Activated CD4-positive, alpha-beta T cell treated with anti-CD3 and anti-CD28 coated beads, Interleukin-2, amount 50 U/mL, for 48 hours (primary cell): ENCODE measurements at places on chromosomes 3 and 15.

DNA sequence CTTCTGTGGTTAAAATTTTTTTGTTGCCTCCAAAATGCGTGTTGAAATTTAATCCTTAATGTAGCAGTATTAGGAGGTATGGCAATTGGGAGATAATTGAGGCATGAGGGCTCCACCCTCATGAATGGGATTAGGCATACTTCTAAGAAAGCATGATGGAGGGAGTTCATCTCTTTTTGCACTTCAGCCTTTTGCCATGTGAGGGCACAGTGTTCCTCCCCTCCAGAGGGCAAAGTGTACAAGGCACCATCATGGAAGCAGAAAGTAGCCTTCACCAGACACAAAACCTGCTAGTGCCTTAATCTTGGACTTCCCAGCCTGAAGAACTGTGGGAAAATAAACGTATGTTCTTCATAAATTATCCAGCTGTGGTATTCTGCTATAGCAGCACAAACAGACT lies 429.5 kb downstream of the ZIC1 start:
- no peak for DNase-seq

DNA sequence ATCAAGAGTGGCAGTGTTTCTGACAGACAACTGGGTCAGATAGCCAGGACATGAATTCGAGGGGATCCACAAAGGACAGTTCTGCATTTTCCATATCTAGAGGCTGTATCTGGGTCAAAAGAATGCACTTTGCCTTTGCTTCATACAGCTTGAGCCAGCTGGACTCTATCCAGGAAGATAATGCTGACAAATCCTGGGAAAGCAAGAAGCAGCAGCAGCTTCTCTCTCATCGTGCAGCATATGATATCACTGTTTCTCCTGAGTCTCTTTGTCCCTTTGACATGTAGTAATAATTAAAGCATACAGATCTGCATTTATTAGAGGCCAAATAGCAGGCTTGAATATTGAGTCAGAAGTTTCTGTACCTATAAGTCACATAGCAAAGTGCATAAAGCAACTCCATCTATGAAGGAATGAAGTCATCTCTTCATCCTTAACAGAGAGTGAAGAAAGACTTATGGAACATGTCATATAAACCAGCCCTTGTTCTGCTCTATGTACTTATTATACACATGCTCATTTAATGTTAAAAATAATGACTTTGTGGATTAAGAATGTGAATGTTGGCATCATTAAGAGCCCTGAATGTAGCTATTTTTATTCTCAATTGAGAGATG lies 236.8 kb upstream of the GBE1 start:
- no peak for DNase-seq

DNA sequence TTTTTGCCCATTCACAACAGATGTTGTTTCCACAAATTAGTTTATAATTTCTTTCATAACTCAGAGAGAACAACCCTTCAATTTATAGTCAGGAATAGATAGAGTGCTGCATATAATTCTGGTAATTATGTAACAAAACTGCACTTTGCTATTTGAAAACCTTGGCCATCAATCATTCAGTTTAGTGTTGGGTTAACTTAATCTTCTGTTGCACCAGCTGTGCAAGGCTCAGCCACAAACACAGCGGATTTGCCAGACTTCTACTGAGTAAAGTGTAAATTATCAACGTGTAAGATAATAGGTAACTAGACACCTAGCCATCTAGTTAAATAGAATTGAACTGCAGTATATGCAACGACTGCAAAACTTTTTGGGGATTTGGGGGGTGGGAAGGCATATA lies 1064.3 kb upstream of the EPHA6 start:
- no peak for DNase-seq

GRCh38 chr3:53104762-53105161 lies 25.5 kb downstream of the RFT1 start:
- no peak for DNase-seq

DNA sequence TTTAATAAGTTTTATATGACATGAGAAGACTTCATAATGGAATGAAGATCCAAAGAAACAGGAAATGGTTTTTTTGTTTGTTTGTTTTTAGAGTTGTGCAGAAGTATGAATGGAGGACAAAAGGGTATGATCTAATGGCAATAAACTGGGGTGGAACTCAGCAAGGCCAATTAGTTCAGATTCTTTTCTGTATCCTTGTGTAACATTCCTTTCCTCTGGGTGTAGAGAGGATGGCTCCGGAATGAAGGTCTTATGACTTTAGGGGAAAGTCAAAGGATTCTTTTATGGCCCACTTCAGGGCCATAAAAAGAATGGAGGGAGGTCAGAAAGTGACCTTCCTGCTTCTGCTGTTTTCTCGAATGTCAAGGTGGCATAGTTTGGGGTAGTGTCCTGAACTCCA lies 152.6 kb downstream of the DPH6 start:
- no peak for DNase-seq

GRCh38 chr3:71189480-71189879 lies 394.0 kb downstream of the FOXP1 start:
- DNase-seq: no peak

- DNase-seq: no peak
Observed at GRCh38 chr3:147937891-147938290, 528.7 kb downstream of the ZIC1 start.

DNA sequence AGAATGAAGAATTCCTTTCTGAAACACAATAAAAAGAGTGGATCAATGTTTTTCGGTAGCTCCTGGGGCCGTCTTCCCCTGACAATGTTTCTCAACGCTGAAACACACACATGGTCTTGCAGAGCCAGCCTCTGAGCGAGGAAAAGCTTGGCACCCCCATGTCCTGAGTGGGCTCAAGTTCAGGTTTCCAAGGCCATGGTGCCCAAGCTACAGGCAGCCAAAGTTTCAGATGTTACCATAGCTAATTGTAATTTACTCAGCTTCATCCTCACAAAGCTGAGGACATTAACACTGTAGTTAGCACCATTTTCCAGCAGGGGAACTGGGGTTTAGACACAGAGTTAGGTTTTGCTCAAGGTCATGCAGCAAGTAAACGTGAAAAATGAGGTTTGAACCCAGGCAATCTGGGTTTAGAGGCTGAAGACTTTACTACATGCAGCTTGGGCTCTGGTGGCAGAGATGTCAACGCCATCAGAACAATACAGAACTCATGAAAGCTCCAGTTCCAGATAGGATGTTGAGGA lies 199.1 kb downstream of the TJP1 start:
- no peak for DNase-seq

DNA sequence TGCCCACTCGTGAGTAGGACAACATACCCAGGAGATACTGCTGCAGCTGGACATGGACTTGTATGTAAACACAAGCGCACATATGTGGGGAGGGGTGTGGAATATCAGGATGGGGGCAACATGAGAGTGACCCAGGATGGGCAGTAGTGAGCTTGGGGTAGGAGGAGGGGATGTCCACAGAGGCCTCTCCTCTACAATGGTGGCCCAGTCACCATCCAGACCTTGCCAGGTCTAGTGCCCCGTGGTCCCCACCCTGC lies 266 bp upstream of the ZBTB47 start:
- no peak for DNase-seq

DNA sequence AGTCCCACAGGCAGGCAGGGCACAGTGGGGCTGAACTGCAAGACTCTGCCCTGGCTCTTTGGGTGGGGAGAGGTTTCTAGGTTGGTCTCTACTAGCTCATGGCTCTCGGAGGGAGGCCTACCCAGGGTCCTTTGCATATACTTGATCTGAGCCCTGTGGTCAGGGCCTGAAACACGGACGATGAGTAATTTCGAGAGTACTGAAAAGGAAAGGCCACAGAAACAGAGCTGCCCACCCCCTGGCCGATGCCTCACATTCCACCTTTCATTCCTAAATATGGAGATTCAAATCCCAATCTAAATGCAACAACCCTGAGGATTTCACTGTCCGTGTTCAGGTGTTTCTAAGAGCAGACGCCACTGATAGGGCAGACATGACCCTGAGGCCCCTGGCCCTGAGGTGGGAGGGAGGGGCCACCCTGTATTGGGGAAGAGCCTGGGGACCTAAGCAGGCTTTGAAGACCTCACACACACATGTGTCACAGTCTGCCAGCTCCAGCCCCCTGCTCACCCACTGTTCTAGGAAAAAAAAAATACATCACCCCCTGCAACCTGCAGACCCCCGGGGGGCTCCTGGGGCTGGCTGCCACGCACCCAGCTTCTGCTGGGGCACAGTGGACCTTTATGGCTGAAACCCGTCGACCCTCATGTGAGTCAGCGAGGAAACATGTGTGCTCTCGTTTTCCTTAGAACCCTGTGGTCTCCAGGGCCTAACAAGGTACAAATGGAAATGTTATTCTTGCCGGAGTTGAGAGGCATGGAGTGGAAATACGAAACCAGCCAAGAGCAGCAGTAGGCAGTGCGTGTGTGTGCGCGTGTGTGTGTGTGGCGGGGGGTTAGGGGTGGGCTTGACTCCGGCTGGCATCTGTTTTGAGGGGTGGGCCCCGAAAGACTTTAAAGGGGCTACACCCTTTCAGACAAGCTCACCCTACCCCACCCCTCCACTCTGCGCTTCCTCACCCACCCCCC lies 112.7 kb downstream of the CHSY1 start:
- no peak for DNase-seq

DNA sequence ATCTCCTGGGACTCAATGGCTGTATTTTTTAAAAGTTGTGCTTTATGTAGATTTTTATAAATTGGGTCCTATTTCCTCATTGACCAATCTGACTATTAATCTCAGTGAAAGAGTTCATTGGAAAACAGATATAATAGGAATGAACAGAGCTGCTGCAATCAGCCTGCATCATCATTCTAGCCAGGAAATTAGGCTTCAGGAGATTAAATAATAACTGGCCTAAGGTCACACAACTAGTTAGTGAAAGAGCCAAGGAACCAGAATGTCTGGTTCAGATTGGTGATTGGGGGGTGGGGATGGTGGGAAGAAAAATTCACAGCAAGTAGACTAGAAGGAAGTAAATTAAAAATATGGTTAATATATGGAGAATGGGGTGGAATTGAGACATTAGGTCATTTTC lies 180.9 kb upstream of the ROPN1 start:
- no peak for DNase-seq

DNA sequence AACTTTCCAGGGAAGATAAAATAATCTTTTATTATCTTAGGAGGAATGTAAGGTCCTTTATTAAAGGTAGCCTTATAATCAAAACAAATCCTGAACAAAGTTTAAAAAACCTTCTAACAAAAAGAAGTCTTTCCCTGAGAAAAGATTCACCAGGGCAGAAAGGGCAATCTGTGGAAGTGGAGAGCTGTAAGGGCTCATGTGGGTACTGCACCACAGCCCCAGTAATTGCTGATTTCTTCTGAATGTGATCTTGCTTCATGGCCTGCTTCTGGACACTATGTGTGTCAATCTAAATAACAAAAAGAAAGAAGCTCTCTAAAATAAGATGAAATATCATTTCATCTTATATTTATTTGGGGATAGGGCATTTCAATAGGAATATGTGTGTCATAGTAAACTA lies 1501.6 kb downstream of the OTOL1 start:
- no peak for DNase-seq

DNA sequence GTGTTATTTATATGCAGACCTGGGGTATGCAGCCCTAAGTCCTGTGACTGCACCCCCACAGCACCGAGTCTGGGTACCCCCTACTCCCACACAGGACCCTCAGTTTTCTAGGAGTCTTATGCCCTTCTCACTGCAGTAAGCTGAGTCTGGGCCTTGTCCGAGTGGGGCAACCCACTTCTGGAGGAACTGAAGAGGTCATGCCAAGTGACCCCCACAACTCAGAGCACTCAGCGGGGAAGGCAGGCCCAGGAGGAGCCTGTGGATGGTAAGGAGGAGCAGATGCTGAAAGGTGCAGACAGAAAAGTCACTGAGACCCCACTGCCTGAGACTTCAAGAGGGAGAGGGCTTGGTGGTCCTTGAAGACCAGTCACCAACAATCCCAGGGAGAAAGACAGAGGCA lies 56.1 kb upstream of the FGD5 start:
- DNase-seq: no peak

DNA sequence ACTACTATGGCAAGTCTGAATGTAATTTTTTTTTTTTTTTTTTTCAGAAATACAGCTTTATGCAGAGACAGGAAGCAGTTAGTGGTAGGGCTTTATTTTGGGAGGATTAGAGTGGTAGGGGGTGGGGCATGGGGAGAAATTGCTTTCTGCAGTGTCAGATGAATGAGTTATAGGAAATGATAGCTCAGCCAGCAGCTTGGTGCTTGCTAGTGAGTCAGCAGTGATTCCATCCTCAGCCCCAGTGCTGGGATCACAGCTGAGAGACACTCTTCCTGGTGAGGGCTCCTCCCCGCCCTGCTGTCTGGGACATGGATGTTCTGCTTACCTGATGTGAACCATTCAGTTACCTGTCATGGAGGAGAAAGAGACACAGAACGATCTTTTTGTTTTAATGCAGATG lies 39.6 kb downstream of the SEMA6D start:
- DNase-seq: no peak

GRCh38 chr15:39066677-39067076 lies 502.1 kb upstream of the RASGRP1 start:
- no peak for DNase-seq

DNA sequence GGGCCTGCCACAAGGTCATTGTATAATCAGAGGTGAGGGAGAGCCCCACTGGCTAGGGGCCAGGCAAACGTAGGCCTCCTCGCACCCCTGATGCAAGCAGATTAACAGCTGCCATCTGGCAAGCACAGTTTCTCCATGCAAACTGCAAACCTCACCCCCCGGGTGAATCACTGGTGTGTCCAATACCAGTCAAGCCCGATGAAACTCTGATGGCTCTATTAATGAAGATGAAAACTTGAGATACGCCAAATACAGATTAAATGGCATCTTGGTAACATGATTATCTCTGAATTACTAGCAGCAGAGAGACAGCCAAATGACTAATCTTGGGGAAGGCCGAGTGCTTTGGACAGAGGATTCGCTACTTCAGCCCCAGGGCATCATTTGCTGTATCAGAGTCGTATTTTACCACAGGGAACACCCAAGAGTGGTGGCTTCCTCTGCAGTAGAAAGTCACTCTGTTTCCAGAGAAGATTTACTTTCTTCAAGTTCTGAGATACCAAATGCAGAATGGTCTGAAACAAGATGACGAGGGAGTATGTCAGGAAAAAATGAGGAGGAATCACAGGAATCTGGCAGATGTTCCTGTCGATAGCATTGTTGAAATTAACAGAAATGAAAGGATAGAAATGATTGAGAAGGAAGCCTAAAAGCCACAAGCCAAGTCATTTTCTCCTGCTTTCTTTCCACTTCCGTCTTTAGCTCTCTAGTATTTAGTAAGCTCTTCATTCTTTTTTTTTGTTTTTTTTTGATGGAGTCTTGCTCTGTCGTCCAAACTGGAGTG lies 96.2 kb upstream of the NR2F2 start:
- DNase-seq: no peak

- no peak for DNase-seq
Observed at GRCh38 chr3:149792452-149793270, at the start of gene ANKUB1. ANKUB1 (minus strand) TSS chr3:149792554; CDS start chr3:149792366, 188 bp downstream.

DNA sequence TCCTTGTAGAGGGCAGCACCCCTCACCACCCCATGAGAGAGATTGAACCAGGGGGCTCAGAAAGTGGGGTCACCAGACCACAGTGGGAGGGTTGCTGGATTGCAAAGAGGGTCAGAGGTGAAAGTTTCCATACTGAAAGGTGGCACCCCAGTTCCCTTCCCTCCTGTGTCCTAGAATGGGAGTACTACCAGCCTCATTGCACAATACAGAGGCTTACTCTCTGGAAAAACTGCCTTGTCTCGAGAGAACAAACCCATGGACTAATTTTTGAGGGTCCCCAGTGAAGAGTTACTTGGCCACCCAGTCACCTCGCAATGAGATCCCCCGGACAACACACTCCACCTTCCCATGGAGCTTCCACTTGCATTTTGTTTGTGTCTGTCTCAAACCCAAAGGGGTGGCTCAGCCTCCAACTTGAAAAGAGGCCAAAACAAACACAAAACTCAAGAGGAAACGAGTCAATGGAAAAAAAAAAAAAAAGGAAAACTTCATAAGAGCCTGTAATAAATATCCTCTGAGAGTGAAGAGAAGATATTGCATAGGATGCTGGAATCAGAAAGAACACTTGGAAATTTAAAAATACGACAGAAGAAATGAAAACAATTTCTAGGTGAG lies 18.6 kb downstream of the MESP2 start:
- DNase-seq: no peak
